ENCODE measurements at places on chromosomes 1 and 21. TPM values are rescaled to one million over a fixed set of nuclear protein-coding genes. Genes with fewer than 3 reads are reported as not detected.

- DNase-seq: no peak
Observed at GRCh38 chr21:34980423-34981115, 68.5 kb downstream of the RUNX1 start.

DNA sequence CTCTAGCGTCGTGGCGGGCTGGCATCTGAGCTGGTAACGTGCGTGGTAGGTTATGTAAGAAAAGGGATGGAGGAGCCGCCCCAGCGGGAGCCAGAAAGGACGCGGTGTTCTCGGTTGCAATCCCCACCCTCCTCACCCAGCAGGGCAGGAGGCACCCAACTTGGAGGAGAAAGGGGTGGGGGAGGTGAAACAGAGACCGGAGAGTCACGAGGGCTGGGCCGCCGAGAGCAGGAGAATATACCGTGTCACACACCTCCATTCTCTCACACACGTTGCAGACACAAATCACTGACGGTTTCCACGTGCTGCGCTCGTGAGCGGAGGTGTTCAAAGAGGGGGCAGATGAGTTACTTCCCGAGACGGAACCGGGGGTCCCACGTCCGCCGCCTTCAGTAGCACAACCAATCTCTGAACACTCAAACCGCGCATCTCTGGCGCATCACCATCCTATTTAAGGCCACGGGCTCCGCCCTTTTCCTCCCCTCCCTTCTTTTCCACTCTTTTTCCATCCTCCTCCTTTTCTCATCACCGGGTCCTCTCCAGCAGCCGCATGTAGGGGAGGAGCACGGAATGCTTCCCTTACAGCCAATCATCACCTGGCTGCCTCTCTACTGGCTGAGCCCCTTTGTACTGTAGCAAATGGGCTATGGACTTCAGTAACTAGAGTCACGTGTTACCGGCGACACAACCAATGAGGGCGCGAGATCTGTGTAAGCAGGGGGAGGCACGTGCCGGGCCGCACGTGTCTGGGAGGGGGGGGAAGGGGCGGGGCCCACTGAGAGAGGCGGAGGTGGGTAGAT is at the start of gene CIART:
Gene CIART (plus strand): TSS at position 797 of the 800 bp plus-strand sequence. CDS start 714 bp downstream, outside the sequence.
- DNase-seq: peak; percentile 97

DNA sequence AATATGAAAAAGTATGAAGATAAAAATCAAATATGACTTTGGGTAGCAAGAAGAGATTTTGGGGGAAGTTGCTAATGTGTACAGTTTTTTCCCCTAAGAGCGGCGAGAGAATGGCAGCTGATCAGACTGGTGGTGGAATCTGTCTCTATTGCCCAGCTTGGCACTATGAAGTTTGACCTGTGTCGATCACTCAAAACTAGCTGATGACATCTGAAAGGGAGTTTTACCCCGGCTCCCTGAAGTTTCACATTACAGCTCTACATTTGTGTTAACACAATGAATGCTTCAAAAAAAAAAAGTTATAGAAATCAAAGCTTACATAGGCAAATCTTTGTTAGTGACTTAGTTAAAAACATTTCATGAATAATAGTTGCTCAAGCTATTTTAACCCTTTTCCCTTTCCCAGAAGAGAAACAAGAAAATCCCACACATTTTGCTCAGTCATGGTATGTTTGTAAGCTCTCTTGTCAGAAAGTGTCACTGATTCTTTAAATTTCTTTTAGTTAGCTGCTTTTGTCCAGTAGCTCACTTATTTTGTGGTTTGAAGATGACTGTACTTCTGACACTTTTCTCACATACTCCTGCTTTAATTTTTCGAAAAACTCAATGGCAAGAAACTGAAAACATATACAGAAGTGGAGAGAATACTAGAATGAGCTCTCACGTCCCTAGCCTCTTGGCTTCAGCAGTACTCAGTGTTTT is 41.3 kb downstream of the DYRK1A start:
- DNase-seq: no peak

PRAMEF25 gene
- total RNA-seq: not detected

- DNase-seq: no peak
Observed at GRCh38 chr1:179322557-179322956, 29.0 kb downstream of the SOAT1 start.

- no peak for DNase-seq
Observed at GRCh38 chr1:29414086-29414485, 177.8 kb downstream of the PTPRU start.

DNA sequence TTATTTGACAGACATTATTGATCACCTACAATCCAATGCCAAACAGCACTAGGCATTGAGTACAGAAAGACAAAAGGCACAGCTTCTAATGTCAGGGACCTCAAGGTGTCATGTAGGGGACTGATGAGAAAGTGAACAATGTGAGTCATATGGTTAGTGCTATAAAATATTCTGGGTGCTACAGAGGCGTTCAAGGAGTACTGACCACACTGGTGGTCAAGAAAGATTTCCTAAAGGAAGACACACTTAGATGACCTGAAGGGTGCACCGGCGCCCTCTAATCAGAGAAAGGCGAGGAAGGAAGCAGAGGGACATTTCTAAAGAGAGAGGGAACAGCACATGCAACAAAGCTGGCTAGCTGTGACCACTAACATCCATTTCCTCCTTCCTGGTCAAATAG is 64.9 kb upstream of the F3 start:
- DNase-seq: no peak

DNA sequence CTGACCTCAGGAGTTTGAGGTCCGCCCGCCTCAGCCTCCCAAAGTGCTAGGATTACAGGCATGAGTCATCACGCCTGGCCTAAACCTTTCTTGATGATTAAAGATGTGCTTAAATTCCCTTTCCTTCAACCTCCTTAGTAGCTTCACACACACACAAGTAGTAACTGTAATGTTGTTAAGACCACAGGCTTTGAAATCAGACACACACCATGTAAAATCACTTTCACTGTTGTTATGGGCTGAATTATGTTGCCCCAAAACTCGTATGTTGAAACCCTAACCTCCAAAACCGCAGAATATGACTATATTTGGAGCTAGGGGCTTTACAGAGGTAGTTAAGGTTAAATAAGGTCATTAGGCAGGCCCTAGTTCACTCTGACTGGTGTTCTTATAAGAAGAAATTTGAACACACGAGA is 180.2 kb downstream of the NR5A2 start:
- no peak for DNase-seq

ZNF683 gene
- total RNA-seq: not detected

CSMD2 gene
- 0.47 TPM for total RNA-seq

- DNase-seq: no peak
Observed at GRCh38 chr1:51541313-51542050, 22.4 kb upstream of the EPS15 start.

DNA sequence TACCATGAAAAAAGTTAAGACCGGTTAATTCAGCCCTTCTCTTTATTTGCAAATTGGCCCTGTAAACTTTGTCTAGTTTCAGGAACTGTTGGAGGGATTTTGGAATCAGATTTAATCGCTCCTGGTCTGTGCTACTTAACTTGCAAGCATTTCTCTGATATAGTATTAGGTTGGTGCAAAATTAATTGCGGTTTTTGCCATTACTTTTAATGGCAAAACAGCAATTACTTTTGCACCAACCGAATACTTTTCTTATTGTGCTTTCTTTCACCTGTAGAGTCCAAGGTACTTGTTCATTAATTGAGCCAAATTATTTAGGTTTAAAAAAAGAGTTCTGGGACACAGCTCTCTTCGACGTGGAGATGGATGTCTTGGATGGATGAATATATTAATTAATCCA is 92.8 kb upstream of the HNRNPU start:
- no peak for DNase-seq

PM20D1 gene
- 0.64 TPM for total RNA-seq

- DNase-seq: no peak
Observed at GRCh38 chr1:10989095-10989494, 23.4 kb upstream of the TARDBP start.

DNA sequence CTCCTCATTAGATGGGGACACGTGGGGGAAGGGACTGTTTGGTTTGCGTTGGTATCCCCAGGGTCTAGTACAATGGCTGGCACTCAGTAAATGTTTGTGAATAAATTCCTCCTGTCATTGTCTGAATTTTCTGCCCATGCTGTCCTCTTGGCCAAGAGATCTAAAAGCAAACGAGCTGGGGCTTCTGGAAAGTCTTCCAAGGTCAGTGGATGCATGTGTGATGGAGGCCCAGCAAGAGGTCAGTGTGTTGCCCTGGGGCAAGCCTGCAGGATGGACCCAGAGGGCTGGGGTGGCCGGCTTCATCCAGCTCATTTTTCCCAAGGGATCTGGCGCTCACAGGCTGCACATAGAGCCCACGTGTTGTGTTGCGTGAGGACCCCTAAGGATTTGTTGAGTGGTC is 30.0 kb upstream of the JUN start:
- DNase-seq: peak; percentile 17

DNA sequence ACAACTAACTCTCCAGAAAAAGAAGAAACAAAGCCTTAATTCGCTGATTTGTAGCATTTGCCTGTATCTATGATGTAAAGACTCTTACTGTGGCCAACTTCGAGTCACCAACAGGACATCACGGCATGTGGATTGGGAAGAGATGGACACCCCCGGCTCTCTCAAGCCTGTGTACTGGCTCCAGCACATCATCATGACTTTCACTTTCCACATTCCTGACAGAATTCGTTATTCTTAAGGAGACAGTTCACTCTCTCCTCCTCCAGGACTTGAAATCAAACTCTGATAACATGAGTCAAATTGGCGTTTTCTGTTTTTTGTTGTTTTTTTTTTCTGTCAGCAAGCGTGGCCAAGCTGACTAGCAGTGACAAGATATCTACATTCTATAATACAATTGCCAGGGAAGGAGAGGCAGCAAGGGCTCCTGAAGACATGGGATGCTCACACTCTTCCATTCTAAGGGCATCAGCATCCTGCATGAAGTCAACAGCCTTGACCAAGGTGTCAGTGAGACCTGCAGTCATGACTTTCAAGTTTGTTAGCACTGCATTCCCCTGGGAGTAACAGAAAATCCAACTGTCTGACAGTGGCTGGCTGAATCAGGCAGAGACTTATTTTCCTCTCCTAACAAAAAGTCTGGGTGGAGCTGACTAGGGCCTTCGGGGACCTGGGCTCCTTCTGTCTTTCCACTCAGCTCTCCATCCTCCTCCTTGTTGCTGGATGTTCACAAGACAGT is 13.3 kb upstream of the TRAF3IP3 start:
- DNase-seq: no peak

DNA sequence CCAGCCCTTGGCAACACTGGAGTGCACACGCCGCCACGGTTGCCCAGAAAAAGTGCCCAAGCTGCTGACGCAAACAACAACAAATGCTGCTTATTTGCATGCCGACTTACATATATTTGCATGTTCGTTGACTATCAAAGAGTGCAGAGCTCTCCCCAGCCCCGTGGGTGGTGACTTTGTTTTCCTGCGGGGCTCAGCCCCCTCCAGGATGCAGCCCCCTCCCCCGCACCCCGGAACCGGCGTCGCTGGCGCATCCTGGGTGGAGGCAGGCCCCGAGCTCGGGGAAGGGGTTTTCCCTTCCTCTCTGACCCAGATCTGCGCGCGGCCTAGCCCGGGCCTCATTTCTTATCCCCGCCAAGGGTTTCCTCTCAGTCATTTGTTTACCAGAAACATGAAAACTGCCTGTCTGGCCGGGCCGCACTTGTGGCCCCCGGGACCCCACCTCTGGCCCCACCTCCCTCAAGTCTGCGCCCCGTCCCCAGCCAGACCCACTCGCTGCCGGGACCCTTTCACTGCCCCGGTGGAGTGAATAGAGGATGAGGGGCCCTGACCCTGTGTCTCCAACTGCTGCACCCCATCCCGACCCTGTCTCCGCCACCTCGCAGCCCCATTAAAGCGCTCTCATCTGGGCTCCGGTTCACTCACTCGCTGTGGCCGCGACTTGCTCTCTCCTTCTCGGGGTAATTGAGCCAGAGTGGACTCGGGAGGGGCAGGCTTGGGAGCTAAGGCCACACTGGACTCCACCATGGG is 5.5 kb downstream of the TNFRSF25 start:
- DNase-seq: peak; percentile 69

ZNF697 gene
- 10.7 TPM for total RNA-seq

SIK1 gene
- total RNA-seq: 22.3 TPM

GRCh38 chr1:11453742-11454491 is 25.0 kb upstream of the DISP3 start:
- DNase-seq: no peak

GCSAML gene
- total RNA-seq: 0.17 TPM

NTRK1 gene
- 1.3 TPM for total RNA-seq

DIRAS3 gene
- 3.8 TPM for total RNA-seq

- DNase-seq: no peak
Observed at GRCh38 chr1:84410328-84411095, 12.2 kb downstream of the DNASE2B start.

- no peak for DNase-seq
Observed at GRCh38 chr1:20546637-20547036, 5.7 kb upstream of the FAM43B start.

- DNase-seq: no peak
Observed at GRCh38 chr1:41532206-41532975, 47.9 kb upstream of the EDN2 start.

MATN1 gene
- not detected for total RNA-seq

TP73 gene
- not detected for total RNA-seq

DNA sequence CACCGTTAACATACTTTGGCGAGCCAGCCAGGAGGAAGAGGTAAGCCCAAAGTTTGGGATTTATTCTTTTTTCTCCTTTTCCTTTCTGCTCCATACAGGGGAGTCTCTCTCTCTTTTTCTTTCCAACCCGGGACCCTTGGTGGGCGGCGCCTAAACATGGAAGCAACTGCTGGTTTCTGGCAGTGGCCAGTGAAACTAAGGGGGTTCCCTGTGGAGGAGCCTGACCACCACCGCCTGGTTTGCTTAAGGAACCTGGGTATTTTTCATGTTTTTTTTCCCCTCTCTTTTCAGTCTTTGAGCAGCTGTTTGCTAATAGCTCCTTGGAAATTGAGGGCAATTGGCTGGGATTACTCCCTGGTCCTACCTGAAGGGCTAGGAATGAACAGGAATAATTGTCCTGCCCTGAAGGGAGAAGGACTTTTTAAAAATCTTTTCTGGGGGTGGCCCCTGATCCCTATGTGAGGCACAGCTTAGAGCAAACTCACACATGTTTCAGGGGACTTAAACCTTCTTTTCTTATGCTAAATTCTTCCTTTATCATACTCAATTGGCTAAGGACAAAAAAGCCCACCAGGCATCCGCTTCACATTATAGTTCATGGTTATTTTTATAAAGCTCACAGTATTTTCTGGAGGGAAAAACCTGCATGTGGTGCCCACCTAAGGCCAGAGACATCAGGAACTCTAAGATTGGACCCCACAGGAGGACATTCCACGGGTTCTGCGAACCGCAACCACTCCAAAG is 61.3 kb upstream of the PLD5 start:
- no peak for DNase-seq

DNA sequence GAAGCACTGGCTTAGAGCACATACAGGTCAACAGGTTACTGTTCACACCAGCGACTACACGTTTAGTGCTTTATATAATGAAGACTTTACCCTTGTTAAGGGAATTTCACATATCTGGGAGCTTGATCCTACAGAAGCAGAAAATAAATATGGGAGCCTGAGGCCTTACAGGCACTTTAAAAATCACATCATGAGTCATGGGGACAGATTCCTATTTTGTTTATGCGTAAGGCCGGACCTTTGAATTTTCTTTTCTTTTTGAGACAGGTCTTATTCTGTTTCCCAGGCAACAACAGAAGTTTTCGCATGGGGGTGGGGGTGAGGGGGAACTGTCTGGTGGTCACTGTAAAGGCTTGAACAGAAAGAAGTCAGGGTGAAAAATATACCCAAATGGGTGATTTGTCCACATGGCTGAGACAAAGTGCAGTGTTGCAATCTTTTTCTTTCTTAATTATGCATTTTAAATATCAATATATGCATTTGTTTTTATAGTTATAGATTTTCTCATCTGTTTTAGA is 276.7 kb downstream of the KCNH1 start:
- no peak for DNase-seq

Measured in right cardiac atrium (tissue), 5 donors.